ENCODE measurements at places on chromosomes 11 and 22.

- peak; percentile 47 for DNase-seq
Measured at GRCh38 chr11:107777110-107777509, 65.3 kb upstream of the SLN start.

- no peak for DNase-seq
Measured at GRCh38 chr11:77695417-77695816, 57.8 kb upstream of the CLNS1A start.

- no peak for DNase-seq
Measured at GRCh38 chr11:70928854-70929598, 323.4 kb downstream of the SHANK2 start.

DNA sequence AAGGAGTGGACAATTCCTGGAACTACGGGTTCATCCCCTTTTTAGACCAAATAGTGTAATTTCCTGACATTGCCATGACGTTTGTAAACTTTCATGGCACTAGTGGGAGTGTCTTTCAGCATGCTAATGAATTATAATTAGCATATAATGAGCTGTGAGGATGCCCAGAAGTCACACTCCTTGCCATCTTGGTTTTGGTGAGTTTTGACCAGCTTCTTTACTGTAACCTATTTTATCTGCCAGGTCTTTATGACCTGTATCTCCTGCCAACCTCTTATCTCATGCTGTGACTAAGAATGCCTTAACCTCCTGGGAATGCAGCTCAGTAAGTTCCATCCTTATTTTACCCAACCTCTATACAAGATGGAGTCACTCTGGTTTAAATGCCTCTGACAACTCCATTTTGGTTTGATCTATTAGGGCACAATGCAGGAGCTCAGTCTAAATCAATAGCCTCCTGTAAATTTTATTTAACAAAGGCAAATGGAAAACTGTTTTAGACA, 20.7 kb downstream of the OR10A6 start:
- no peak for DNase-seq

DNA sequence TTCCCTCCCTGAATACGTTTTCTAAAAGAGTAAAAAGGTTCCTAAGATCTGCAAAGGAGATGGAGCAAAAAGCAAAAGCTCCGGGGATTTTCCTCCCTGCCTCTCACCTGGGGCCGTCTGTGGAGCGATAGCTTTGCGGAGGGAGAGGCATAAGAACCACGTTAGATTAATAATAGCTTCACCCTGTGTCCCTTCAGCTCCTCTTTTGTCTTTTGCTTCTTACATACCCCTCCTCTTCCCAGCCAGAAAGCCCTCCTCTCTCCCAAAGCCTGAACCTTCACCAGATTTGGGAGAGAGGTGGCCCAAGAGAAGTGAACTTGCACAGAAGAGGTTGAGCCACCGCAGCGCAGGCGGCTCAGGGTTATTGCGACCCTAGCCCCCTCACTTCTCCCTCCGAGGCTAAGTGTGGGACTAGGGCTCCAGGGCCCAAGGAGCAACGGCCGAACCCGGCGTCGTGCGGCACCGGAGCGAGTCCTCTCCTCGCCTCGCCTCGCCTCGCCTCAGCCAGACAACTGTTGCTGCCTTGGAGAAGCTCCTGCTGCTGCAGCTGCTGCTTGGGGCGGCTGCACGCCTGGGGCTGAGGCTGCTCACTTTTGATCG, 97.6 kb upstream of the HSD17B12 start:
- DNase-seq: no peak

Measured in GM10248 (cell line).